K562 (cell line): ENCODE measurements at places on chromosomes 5 and 9. TPM values are rescaled to one million over a fixed set of nuclear protein-coding genes. Genes with fewer than 3 reads are reported as not detected.

- H3K4me1 ChIP-seq, result no peaks in the 10 kb centered on the region
- no peak overlapping the region for H3K27ac ChIP-seq
- H3K4me3 ChIP-seq, result no peak overlapping the region
- no peaks in the 10 kb centered on the region for H3K27me3 ChIP-seq
- DNase-seq, result peak; percentile 78
Measured at GRCh38 chr9:113963017-113963620, 87.0 kb downstream of the ZNF618 start.

GRCh38 chr5:149940077-149940574 is 4.5 kb downstream of the PDE6A start:
- H3K36me3 ChIP-seq, result no peaks in the 10 kb centered on the region; the same call in 1 of the 3 replicates
- 0 out of 2 replicates have a peak overlapping the region, but pooled peaks have one; percentile 3 for H3K4me3 ChIP-seq
- no peaks in the 10 kb centered on the region for H3K27me3 ChIP-seq
- DNase-seq, result peak; percentile 85
- peaks cover 59% of the 10 kb centered on the region for H3K4me1 ChIP-seq

The RNF20 gene
- total RNA-seq, result 21.2 and 23.3 TPM in 2 replicates

The RBM18 gene
- total RNA-seq, result 34.0 and 36.4 TPM in 2 replicates

The ZNF782 gene
- total RNA-seq, result 4.5 and 4.9 TPM in 2 replicates

The ISL1 gene
- not detected in 2 replicates for total RNA-seq
